M059J (cell line): ENCODE measurements at places on chromosomes 2 and 18. TPM values are rescaled to one million over a fixed set of nuclear protein-coding genes. Genes with fewer than 3 reads are reported as not detected.

DNA sequence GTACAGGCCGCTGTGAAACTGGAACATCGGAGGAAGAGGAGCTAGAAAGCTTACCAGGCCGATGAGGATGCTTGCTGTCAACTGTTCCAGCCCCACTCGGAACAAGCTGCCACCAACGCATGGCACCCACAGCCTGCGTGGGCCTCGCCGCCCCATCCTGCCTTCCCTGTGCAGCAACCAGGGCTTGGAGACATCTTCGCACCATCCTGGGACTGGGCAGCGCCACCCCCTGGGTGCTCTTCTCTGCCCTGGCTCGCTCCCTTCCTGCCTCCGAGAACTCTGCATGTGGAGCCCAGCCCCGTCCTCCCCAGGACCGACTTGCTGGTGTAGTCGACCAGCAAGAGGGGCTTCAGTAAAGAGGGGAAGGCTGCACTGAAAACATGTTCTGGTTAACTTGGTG, 10.8 kb downstream of the TMEM18 start:
- no peak for DNase-seq

- DNase-seq = no peak
These were observed 31.2 kb downstream of the GLS start for GRCh38 chr2:190911813-190912212.

DNA sequence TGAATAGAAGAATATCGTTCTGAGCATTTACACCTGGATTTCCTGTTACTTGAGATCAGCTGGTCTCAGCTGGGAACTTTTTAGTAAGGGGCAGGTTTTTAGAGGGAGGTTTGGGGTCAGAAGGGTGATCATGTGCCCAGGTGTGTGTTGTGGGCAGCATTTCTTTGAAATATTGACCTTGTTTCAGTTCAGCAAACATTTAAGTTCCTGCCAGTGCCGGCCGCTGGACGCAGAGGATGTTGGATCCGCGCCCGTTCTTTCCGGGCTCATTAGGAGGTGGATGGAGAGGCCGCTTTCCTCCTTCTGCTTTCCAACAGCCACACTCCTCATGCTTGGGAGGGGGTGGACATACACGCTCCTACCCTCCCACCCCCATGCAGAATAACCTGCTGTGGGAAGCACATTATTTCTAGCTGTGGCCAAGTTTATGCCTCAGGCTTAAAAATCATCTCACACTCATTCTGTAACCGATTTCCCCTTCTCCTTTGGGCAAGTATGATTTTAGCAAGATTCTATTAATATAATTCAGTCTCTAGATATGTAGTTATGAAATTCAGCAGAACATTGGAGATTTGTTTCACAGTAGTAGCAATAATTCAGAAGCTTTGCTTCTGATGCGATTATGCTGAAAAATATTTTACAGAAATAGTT, 131.4 kb downstream of the ZNF236 start:
- DNase-seq = no peak

The ABCB11 gene
- 0.02 TPM in 2 replicates for total RNA-seq

The DCC gene
- 0.17 TPM in 1 of 2 replicates, not detected in the other for total RNA-seq

DNA sequence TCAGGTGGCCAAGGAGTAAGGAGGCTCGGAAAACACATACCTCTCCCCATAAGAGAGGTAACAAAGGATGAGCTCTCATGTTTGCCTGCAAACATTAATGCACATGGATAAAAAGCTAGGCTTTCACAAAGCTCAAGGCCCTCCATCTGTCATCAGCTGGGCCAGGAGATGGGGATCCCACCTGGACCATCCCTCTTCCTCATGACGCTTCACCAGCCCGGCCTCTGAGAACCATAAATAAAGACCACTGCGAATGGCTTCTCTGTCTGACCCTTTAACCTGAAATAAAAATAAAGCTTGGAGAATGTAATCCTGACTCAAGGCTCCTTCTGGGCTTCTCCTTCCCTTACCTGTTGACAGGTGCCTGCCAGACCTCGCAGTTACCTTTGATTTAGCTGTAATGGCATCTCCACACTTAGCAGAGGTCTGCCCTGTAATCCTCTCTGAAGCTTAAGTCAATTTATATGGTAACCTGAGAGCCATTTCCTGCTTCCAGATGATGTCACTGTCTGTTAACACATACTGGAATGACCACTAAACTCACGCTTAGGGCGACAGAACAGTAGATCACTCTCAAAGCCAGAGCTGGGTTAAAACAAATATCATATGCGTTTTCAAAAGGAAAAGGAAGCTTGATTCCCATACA, 29.3 kb upstream of the FOXI3 start:
- DNase-seq = peak; percentile 55

The ADCY3 gene
- 18.1 and 22.0 TPM in 2 replicates for total RNA-seq

The KCNG2 gene
- not detected in 2 replicates for total RNA-seq

DNA sequence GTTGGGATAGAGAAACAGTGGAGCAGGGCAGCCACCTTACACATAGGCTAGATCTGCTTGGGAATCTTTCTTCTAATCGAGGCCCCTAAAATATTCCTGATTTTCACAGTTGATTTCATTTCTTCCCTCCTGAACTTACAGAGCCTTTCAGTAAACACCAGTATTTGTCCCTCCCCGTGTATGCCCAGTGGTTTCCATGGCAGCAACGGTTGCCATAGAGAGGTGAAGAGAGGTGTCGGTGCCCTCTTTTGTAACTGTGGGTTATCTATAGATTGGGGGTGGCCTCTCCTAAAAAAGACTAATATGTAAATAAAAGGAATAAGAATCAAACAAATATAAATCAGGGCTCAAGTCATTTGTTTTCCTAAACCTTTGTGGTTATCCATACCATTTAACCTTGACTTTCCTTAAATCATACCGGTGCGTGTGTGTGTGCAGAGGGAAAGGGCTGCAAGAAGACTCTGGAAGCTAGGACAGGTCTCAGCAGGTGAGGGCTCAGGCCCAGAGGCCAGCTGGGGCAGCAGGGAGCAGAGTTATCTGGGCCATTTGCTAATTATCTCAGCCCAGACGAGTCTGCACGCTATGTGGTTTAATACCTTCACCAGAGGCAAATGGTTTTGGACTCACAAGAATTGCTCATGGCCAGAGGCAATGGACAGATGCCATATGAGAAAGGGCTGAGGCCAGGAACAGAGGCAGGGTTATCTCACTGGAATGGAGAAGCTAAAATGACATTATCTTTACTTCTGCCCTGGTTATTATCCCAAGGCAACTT, 35.5 kb downstream of the LIPG start:
- peak; percentile 99 for DNase-seq

DNA sequence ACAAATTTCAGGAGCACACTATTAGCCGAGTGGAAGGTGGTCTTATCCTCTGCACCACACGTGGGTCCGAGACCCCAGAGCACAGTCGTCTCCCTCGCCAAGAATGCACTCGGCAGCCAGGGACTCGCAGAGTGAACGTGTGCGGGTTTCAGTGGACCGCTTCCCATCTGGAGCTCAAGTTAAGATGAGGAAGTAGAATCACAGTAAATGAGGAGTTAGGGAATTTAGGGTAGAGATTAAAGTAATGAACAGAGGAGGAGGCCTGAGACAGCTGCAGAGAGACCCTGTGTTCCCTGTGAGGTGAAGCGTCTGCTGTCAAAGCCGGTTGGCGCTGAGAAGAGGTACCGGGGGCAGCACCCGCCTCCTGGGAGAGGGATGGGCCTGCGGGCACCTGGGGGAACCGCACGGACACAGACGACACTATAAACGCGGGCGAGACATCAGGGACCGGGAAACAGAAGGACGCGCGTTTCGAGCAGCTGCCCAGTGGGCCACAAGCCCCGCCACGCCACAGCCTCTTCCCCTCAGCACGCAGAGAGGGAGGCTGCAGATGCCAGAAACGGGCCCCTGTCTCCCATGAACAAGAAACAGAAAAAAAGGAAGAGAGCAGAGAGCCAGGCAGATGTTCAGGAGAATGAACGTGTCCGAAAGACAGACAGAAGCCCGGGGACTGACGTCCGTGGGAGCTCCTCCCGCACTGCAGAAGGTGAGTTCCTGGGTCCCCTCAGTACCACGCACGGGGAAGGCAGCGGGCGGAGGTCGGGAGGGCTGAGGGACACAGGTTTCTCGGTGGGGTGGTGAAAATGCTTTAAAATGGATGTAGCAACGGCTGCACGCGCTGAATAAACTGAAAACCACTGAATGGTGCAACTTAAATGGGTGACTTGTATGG, 5.4 kb upstream of the KCNG2 start:
- no peak for DNase-seq

GRCh38 chr2:86750240-86750839, 30.2 kb downstream of the RMND5A start:
- peak; percentile 15 for DNase-seq

- DNase-seq = no peak
These were observed 1065.2 kb upstream of the FAM98A start for GRCh38 chr2:34664266-34664665.

DNA sequence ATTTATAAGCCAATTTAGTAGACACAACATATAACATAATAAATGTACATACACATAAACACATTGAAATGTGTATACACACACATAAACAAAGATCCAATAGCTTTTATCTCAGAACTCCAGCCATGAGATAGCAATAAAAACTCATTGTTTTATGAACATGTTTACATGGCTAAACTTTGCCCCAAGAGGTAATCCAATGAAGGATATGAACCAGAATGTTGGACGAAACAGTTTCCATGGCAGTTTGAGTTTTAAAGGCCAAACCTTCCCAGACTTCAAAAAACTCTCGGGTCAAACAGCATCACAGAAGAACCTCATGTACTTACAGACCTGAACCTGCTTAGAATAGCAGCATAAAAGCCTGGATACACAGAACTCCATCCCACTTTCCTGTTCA, 97.2 kb upstream of the WDR75 start:
- DNase-seq = no peak

- DNase-seq = no peak
These were observed 14.6 kb downstream of the ABCG8 start for GRCh38 chr2:43853141-43854081.

DNA sequence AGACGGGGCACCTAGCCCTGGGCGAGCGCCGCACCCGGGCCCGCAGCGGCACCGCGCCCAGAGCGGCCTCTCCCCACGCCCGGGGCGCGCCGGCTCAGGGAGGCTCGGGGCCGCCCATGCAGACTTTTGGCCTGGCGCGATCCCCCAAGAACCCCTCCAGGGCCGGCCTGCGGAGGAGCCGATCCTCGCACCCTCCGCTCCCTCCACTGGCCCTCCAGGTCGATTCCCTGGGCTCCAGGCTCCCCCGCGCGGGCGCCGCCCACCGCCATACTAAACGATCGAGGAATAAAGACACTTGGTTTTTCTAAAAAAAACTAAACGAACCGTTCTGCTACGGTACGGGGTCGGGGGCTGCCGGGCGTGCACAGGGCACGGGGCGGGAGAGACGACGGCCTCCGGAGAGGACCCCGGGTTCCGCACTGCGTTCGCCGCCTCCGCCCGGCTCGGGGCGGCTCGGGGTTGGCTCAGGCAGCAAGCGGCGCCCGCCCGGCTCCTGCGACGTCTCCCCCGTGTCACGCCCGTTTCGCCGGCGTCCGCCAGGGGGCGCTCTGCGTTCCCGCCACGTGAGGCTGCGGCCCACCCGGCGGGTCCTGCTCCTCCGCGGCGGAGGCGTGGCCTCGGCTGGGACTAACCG, 365 bp upstream of the KHK start:
- DNase-seq = peak; percentile 84

The CXCR2 gene
- not detected in 2 replicates for total RNA-seq

GRCh38 chr2:159961037-159961436, 101.4 kb downstream of the PLA2R1 start:
- DNase-seq = peak; percentile 9
